ENCODE measurements at places on chromosomes 7 and 10. TPM values are rescaled to one million over a fixed set of nuclear protein-coding genes. Genes with fewer than 3 reads are reported as not detected.

Gene LIPF
- total RNA-seq, result not detected

GRCh38 chr7:155751409-155751808 lies 60.9 kb downstream of the SHH start:
- DNase-seq, result no peak

DNA sequence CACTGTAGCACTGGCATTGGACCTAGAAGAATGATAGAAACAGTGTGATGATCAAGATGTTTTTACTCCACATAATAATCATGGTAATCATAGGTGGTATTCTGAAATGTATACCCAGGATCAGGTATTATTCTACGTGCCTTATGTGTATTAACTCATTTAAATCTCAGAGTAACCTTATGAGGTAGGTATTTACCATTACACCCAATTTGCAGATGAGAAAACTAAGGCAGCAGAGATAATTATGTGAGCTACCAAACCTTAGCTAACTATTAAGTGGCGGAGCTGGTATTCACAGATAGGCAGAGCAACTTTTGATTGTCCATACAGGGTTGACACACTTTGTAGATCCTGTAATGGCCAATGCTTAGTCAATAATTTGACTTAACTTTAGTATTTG lies 2.5 kb downstream of the CAMK1D start:
- no peak for DNase-seq

GRCh38 chr10:8054244-8054493 lies 319 bp upstream of the GATA3 start:
- no peak for DNase-seq

Gene GPR158
- total RNA-seq, result not detected

- DNase-seq, result no peak
Observed at GRCh38 chr7:98305951-98306535, 24.6 kb downstream of the BRI3 start.

DNA sequence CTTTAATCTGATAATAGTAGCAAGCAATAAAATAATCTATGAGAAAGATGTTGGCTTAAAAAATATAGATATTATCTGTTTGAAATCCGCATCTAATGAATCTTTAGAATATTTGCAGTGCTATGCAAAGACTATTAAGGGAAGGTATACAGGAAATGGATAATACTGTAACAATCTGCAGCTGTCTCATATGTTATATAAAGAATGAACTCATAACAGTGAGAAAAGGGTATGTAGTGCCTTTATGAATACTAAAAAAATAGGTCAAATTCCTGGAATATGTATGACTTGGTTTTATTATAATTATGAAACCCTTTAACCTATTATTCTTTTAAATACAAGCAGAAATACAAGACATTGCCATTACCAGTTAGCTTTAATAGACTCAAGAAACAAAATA lies 105.1 kb upstream of the GPR22 start:
- no peak for DNase-seq

- no peak for DNase-seq
Observed at GRCh38 chr10:13750299-13751190, 163.8 kb downstream of the PRPF18 start.

DNA sequence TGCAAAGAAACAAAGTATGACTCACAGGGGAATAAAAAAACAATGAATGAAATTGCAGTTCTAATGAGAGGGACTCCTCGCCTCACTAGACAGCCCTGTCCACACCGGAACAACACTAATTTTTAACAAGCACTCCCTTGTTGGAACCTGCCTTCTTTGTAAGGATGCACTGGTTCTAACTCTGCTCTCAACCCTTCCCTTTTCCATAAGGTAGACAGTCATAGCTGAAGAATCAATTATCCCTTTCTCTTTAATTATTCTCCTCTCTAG lies 65.1 kb downstream of the TSPAN12 start:
- DNase-seq, result no peak

DNA sequence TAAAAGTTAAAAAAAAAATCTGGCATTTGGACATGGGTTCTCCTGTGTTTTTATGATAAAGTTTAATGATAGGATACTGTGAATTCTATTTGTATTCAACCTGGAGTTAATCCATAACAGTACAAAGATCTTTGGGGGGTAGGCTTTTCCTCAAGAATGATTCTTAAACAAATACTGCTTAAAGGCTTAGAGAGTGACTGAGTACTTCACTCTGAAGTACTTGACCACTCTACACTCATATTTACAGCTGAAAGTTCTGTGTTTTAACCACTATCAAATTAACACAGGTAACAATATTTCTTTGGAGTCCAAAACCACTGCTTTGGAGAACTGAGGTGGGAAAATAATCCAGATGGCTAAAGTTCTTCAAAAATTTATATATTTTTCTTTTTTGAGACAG lies 74.2 kb upstream of the TMEM168 start:
- DNase-seq, result no peak

DNA sequence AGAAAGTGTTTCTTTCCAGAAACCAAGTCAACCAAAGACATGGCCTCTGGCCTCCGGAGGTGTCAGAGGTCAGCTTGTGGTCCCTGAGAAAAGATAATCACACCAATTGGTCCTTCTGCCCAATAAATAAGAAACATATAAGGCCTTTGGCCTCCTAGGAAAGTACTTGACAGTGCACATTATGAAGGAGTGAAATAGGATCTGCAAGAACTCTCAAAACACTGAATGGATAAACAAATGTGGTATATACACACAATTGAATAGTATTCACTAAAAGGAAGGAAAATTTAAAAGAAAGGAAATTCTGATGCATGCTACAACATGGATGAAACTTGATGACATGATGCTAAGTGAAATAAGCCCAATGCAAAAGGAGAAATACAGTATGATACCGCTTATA lies 35.4 kb upstream of the NRF1 start:
- DNase-seq, result no peak

GRCh38 chr7:55043691-55044370 lies 25.0 kb downstream of the EGFR start:
- DNase-seq, result no peak

- DNase-seq, result no peak
Observed at GRCh38 chr7:156886020-156886795, 6.8 kb downstream of the LMBR1 start.

Gene CYP2C8
- total RNA-seq, result not detected

- DNase-seq, result no peak
Observed at GRCh38 chr7:142503036-142503435, 245.2 kb upstream of the PRSS58 start.

Gene GPNMB
- total RNA-seq, result 565 TPM

DNA sequence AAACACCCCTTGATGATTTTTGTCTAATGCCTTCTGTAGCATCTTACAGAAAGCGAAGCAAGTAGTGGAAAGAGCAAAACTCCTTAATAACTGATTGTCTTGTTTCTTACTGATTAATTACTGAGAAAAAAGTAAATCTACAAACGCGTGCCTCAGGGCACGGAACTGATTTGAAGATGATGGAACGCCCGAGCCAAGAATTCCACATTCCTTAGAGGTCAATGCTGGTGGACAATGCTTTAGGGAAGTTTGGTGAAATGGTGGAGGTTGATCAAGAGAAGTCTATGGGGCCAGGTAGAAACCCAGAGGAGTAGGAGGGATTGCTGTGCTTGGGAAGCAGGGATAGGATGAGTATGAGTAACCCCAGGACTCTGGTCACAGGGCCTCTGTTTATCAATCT lies 5.0 kb upstream of the SORBS1 start:
- no peak for DNase-seq

DNA sequence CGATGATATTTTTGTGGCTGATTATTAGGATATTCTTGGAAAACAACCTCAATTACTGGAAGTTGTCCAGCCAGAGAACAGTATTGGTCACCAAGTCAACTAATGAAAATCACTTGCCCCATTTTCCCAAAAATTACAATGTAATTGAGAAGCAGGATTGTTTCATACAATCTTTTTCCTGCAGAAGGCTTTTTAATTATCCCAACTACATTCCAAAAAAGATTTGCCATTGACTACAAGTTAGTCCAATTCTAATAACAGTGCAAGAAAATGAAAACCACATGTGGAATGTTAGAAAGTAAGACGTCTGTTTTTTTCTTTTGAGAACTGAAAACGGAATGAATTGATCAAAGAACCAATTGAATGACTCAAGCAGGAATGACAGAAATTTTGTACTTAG lies 1195.8 kb downstream of the SORCS1 start:
- no peak for DNase-seq

DNA sequence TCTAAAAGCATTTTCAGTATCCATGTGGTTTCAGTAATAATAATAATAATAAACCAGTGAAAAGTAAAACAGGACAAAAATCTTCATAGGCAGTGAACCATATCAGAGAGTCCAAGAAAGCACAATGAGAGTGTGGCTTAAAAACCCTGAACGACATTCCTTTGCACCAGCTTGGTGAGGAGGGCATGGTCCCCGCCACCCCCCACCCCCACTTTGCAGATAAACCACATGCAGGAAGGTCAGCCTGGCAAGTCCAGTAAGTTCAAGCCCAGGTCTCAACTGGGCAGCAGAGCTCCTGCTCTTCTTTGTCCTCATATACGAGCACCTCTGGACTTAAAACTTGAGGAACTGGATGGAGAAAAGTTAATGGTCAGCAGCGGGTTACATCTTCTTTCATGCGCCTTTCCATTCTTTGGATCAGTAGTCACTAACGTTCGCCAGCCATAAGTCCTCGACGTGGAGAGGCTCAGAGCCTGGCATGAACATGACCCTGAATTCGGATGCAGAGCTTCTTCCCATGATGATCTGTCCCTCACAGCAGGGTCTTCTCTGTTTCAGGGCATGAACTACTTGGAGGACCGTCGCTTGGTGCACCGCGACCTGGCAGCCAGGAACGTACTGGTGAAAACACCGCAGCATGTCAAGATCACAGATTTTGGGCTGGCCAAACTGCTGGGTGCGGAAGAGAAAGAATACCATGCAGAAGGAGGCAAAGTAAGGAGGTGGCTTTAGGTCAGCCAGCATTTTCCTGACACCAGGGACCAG lies 172.5 kb downstream of the EGFR start:
- DNase-seq, result no peak

DNA sequence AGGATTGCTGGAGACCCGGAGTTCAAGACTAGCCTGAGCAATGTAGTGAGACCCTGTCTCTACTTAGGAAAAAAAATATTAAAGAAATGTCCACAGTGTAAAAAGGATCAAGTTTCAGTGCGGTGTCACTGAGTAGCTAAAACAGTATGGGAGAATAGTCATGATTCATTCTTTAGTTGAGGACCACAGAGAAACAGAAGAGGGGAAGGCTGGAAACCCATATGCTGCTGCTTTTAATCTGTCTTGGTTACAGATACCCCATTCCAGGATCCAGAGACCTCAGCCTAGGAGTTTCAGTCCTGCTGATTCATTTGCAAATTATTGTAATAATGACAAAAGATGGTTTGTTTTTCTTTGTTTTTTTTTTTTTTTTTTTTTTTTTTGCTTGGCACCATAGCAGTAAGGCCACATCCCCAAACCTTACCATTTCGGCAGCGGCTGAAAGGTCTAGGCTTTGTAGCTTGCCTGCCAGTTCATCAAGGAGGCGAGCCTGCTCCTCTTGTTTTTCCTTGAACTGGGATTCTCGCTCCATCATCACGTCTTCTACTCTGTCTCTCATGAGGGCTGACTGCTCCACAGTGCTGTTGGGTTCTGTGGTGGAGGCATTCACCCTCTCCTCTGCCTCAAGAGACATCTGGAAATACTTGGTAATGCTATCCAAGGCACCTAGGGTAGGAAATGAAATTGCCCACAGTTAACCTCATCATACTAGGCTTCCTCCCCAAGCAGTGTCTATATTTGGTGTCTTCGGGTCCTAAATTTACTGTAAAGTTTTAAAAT lies 44.2 kb downstream of the DLD start:
- DNase-seq, result no peak

Gene ZNF503
- total RNA-seq, result 9.7 TPM

Gene NPC1L1
- 0.12 TPM for total RNA-seq

- DNase-seq, result no peak
Observed at GRCh38 chr7:138889582-138890498, 91.3 kb downstream of the KIAA1549 start.

DNA sequence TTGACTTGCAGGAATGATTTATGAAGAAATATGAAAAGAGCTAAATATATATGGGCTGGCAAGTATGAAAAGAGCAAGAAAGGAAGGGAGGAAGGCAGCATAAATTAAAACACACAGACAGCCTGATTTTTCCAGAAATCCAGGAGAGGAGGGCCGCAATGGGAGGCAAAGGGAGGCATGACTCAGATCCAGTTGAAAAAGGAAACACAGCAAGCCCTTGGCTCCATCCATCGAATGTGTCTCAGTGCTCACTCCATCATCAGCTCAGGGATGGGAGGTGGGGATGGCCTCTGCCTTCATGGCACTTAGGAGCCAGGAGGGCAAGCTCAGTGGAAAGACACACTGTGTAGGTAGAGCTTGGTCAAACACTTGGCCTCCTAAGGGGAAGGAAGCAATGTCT lies 75.7 kb upstream of the PDZD8 start:
- DNase-seq, result no peak

GRCh38 chr10:47438857-47439474 lies 44.9 kb downstream of the ANXA8 start:
- DNase-seq, result no peak

GRCh38 chr10:5812283-5813090 lies 747 bp downstream of the GDI2 start:
- DNase-seq, result peak; percentile 40

Measured in heart right ventricle (tissue), 16 donors.